ENCODE measurements at places on chromosomes 4 and X.

GRCh38 chrX:148913971-148914370 lies 413.6 kb downstream of the AFF2 start:
- DNase-seq, result no peak

- DNase-seq, result no peak
Measured at GRCh38 chr4:83931659-83932438, 395.9 kb downstream of the GPAT3 start.

- no peak for DNase-seq
Measured at GRCh38 chrX:152819266-152819665, 11.3 kb downstream of the CETN2 start.

- DNase-seq, result no peak
Measured at GRCh38 chr4:180512801-180513475, 1730.3 kb upstream of the TENM3 start.

DNA sequence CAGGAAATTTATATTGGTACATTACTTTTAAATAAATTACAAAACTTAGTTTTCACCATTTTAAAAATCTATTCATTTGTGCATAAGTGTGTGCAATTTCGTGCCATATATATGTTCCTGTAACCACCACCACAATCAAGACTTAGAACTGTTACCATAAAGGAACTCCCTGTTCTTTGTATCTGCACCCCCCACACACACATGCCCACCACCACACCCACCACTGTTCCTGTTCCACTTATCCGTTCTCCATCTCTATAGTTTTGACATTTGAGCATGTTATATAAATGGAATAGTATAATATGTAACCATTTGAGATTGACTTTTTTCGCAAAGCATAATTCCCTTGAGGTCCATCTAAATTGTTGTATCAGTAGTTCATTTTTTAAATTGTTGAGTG lies 73.7 kb downstream of the TAF1 start:
- DNase-seq, result no peak

DNA sequence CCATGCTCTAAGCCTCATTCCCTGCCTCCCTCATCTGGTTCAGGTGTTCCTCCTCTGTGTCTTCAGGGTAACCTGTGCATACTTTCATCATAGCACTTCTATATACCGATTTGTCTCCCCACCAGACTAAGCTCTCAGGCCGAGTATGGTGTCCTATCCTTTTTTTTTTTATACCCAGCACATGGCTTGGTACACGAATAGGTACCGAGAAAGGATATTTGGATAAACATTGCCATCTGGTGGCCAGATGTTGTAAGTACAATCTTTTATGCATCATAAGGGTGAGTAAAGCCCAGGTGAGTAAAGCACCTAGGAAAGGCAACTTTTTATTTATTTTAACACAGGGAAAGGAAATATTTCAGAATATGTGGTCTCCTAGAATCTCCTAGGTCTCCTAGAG lies 68.4 kb downstream of the MID2 start:
- DNase-seq, result peak; percentile 74

GRCh38 chr4:39346856-39347519 lies 19.2 kb downstream of the RFC1 start:
- DNase-seq, result no peak

DNA sequence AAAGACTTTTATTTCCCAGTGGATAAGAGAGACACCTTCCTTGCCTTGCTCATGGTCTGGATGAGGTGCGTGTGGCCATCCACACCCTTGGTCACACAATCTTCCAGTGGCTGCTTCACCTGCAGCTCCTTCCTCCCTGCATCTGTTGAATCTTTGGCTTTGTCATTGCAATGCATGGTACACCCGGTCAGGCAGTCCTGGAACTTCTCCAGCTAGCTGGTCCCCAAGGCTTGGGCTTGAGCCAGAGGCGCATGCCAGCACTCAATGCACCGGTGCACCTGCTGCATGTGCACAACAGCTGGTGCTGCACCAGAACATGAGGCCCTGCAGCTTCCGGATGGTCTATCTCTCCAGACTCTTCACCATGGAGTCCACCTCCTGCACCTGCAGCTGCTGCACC lies 31.7 kb downstream of the SCML1 start:
- DNase-seq, result no peak

GRCh38 chr4:3193531-3194203 lies 55.3 kb upstream of the MSANTD1 start:
- DNase-seq, result no peak

DNA sequence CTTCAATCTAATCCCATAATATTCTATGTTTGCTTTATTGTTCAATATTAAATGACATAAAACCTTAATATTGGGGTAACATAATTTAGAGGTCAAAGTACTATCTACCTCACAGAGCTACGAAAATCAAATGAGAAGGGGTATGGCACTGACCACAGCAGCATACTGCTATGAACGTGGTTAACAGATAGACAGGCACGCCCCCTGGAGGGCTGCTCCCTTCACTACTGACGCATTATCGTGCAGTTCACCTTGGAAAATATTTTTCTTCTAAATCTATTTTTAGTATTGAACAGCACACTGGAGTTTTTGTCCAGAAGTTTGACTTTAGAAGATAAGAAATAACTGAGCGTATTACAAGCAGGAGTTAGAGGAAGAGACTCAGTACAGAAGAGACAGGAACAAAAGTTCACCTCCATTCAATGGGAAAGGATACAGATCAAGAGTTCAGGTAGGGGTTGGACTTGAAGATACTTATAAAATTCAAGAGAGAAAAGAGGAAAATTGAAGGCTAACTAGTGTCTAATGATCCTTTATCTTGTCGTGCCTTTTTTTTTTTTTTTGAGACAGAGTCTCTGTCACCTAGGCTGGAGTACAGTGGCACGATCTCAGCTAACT lies 22.7 kb downstream of the MAP9 start:
- DNase-seq, result peak; percentile 41

GRCh38 chr4:41212616-41213203 lies 1.6 kb downstream of the APBB2 start:
- DNase-seq, result peak; percentile 16

GRCh38 chrX:31934842-31935370 lies 863.1 kb upstream of the FTHL17 start:
- DNase-seq, result no peak

DNA sequence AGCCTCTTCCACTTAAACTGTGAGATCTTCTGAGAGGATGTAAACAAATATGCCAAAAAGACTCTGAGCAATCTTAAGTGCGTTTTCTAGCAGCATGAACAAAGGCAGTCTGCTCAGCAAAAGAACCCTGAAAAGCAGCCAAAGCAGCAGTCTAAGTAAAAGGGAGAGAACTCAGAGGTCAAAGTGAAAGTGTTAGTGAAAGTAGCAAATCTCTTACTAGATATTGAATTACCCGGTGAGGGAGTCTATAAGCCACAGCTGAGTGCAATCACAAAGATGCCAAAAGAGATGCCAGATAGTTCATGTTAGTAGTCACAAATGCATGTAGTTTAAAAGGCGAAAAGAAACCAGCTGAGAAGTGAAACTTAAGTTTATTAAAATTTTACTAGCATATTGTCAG lies 7.9 kb upstream of the GNRHR start:
- DNase-seq, result no peak

GRCh38 chr4:40856840-40857362 lies 107.1 kb downstream of the NSUN7 start:
- peak; percentile 81 for DNase-seq

- no peak for DNase-seq
Measured at GRCh38 chrX:125108921-125109320, 210.8 kb upstream of the TEX13C start.

DNA sequence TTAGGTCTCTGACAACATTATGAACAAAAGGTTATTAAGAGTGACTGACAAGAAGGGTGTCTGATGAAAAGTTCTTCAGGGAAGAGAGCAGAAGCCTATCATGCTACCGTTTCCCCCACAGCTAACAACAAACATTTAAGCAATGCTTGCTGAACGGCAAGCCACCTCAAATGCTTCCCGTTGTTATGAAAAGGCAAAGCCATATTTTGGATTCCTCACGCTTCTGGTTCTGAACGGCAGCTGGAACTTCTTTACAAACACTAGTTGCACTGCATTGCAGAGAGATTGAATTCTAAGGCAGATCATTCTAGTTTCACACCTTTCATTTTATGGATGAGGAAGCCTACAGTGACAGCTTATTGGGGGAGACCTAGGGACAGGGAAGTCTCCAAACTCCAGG lies 48.6 kb upstream of the NAP1L5 start:
- no peak for DNase-seq

- DNase-seq, result no peak
Measured at GRCh38 chrX:69138118-69138390, 27.2 kb downstream of the PJA1 start.

GRCh38 chr4:36844448-36844847 lies 400.1 kb upstream of the NWD2 start:
- no peak for DNase-seq

DNA sequence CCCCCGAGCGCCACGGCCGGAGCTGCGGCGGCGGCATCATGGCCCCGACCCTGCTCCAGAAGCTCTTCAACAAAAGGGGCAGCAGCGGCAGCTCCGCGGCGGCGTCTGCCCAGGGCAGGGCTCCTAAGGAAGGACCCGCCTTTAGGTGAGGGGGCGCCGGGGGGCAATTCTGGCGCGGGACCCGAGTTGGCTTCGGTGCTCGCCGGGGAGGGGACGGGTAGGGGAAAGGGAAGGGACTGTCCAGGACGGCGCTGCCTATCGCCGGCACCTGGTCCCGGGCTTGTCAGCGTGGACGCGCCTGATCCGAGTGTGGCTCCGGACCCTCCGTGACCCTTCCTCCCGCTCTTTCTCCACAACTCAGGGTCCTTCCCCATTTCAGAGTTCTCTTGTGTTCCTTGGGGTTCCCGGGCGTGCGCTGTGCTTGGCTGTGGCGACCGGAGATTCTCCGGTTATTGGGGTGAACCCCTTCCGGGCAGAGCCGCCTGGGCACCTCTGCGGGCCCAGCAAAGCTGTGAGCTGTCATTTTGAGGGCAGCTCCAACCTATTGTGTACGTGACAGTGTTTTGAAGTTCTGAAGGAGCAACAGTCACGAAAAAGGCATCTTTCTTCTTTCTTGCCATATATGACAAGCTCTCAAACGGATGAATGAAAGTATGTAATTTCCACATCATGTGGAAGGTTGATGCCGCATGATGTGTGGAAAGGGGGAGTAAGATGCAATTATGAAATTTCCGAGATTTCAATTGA lies 522 bp downstream of the FNIP2 start:
- no peak for DNase-seq

DNA sequence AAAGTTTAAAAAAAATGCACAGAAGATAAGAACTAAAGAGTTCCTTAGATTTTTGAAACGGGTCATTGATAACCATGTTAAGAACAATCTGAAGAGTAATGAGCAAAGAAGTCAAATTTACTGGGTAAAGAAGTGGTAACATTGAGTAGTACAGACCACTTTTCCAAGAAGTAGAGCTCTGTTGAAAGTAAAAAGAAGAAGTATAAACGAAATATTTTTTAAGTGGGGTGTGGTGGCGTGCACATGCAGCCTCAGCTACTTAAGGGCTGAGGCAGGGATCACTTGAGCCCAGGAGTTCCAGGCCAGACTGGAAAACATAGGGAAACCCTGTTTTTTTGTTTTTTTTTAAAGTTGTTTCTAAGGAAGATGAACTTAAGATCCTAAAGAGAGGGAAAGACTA lies 68.5 kb downstream of the UBA6 start:
- DNase-seq, result no peak

- no peak for DNase-seq
Measured at GRCh38 chrX:13007519-13008188, 32.7 kb downstream of the TMSB4X start.

- DNase-seq, result no peak
Measured at GRCh38 chr4:132646186-132646585, 502.9 kb upstream of the PCDH10 start.

- no peak for DNase-seq
Measured at GRCh38 chr4:169677150-169677748, 56.9 kb downstream of the CLCN3 start.

DNA sequence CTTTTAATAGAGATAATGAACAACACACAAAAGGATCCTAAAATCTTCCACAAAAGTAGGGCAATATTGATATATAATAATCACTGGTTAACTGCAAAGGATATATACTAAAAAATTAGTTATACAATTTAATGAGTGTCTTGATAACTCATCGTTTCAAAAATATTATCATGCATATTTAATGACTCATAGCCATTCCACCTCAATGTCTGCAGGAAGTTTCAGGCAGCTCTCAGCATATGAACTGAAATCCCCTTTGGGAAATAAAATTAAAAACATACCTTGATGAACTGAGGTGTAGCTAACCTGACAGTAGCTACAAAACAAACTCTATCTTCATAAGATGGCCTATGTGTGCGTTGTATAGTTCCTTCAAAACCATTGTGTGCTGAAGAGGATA lies 62.9 kb downstream of the TMEM165 start:
- DNase-seq, result no peak

- DNase-seq, result no peak
Measured at GRCh38 chr4:657338-657833, 16.7 kb downstream of the ATP5ME start.

- DNase-seq, result no peak
Measured at GRCh38 chrX:103367502-103367901, 8.8 kb upstream of the BEX3 start.

DNA sequence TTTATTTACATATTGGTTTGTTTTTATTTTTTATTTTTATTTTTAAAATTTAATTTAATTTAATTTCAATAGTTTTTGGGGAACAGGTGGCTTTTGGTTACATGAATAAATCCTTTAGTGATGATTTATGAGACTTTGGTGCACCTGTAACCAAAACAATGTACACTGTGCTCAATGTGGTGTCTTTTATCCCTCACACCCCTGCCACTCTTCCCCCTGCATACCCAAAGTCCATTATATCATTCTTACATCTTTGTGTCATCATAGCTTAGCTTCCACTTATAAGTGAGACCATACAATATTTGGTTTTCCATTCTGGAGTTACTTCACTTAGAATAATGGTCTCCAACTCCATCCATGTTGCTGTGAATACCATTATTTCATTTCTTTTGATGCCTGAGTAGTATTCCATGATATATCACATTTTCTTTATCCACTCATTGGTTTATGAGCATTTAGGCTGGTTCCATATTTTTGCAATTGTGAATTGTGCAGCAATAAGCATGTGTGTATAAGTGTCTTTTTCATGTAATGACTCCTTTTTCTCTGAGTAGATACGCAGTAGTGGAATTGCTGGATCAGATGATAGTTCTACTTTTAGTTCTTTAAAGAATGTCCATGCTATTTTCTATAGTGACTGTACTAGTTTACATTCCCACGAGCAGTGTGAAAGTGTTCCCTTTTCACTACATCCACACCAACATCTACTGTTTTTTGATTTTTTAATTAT lies 157.1 kb downstream of the CPXCR1 start:
- DNase-seq, result no peak

All from HEK293T (cell line).